ENCODE measurements at places on chromosomes 16 and 17.

DNA sequence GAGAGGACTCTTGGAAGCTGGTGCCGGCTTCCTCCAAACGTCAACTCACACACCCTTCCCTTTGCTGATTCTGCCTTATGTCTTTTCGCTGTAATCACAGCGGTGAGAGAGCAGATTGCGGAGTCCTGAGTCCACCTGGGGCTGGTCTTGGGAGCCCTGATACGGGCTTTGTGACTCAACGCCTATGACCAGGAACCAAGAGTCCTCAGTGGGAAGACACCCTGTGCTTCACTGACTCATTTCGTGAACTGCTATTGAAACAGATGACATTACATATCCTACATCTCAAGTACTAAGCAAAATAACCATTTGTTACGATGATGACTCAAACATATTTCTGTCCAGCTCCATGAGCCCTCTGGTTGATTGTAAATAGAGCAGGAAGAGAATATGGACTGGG, 90.7 kb upstream of the CREBBP start:
- no peak for DNase-seq

DNA sequence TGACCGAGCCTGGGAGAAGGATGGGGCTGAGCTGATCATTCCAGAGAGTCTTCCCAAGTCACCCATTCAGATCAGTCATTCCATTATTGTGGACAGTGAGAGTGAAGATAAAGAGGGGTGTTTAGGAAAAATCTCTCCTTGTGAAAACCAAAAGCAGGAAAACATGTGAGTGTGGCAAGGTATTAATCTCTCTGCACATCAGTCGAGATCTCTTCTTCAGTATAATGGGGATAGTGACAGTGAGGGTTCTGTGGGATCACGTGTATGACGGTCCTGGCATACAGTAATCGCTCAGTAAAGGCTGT, 35.4 kb downstream of the CHD9 start:
- DNase-seq, result no peak

- DNase-seq, result no peak
Observed at GRCh38 chr17:8326511-8327302, 12.9 kb upstream of the ODF4 start.

DNA sequence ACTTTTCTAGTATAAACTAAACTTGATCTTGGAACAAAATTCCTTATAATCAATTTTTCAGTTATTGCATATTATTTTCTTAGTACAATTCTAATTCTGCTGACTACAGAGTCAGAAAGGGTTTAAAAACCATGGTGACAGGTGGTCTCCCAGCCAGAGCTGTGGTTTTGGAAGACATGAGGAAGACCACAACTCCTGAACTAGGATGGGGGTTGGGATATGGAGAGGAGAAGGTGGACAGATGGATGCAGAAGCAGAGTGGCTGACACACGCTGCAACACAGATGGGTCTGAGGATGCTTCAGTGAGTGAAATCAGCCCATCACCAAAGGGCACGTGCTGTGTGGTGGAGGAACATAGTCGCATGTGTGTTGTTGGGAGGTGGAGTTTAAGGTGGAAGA, 187.7 kb downstream of the LGALS9B start:
- DNase-seq, result no peak

DNA sequence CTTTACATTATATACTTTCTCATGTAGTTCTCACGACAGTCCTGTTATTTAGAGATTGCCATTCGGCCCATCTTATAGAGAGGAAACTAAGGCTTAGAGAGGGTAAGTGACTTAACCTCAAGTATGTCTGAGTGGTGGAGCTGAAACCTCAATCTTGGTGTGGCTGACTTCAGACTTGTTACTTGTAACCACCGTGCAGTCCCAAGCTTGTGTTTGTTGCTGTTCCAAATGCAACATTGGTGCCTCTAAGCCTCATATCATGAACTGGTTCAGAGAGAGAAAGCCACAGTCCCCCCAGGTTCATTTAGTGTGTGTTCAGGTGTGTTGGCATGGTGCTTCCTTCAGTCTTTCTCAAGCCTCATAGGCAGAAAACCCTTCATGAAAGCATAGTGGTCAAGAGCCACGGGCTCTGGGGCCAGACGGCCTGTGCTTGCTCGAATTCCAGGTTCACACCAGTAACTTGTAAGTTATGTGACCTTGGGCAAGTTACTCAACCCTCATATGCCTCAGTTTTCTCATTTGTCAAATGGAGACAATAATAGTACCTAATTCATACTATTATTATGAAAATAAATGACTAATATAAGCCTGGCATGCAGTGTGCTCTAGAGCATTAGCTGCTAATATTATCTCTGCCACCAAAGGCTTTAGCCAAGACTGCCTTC, 39.9 kb downstream of the CDH1 start:
- DNase-seq, result no peak

- no peak for DNase-seq
Observed at GRCh38 chr16:69859105-69859989, 91.8 kb upstream of the CLEC18A start.
